ENCODE measurements at places on chromosomes 3 and 15. TPM values are rescaled to one million over a fixed set of nuclear protein-coding genes. Genes with fewer than 3 reads are reported as not detected.

- H3K27ac ChIP-seq = no peak overlapping the region
- no peaks in the 10 kb centered on the region for H3K27me3 ChIP-seq
- H3K36me3 ChIP-seq = no peaks in the 10 kb centered on the region
These were observed 96.3 kb downstream of the PCSK6 start for GRCh38 chr15:101393172-101393571.

DNA sequence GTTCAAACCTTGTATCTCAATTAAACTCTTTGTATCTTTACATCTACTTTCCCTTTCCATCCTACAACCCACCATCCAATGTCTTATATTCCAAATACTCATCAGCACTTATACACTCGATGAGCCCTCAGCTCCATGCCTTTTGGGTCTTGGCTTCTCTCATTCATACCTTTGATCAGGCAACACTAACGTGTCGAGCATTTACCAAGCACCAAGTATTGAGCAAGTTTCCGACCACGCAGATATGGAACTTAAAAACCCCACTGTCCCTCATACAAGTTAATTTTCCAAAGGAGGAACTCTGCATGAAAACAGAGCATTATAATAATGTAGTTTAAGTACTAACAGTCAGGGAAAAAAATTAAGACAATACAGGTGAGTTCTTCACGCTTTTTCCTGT lies 102.8 kb downstream of the IL1RAP start:
- no peaks in the 10 kb centered on the region for H3K27me3 ChIP-seq
- no peaks in the 10 kb centered on the region for H3K4me1 ChIP-seq
- H3K4me3 ChIP-seq = no peak overlapping the region
- DNase-seq = no peak

GRCh38 chr3:29144361-29144760 lies 136.5 kb upstream of the RBMS3 start:
- H3K27ac ChIP-seq = peak overlapping the region; percentile 0
- H3K4me3 ChIP-seq = no peak overlapping the region
- H3K36me3 ChIP-seq = no peaks in the 10 kb centered on the region

The TMEM202 gene
- not detected for total RNA-seq

DNA sequence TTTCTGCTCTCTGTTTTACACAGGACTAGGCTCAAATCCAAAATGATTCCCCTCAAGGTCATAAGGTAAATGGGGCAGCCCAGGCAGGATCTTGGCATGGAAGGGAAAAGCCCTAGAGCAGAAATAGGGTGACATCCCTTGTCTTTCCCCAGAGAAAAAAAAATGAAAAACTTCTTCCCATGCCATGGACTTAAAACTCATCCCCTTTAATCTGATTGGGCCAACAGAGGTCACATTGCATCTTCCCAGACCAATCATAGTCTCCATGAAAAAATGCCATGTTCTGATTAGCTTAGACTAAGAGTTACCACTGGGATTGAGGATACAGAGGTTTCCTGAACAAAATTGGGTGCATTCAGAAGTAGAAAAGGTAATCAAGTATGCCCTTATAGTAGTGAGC lies 241.3 kb upstream of the LRTM1 start:
- no peak overlapping the region for H3K27ac ChIP-seq
- no peak for DNase-seq
- H3K27me3 ChIP-seq = no peaks in the 10 kb centered on the region
- H3K4me1 ChIP-seq = no peaks in the 10 kb centered on the region
- no peaks in the 10 kb centered on the region for H3K36me3 ChIP-seq

DNA sequence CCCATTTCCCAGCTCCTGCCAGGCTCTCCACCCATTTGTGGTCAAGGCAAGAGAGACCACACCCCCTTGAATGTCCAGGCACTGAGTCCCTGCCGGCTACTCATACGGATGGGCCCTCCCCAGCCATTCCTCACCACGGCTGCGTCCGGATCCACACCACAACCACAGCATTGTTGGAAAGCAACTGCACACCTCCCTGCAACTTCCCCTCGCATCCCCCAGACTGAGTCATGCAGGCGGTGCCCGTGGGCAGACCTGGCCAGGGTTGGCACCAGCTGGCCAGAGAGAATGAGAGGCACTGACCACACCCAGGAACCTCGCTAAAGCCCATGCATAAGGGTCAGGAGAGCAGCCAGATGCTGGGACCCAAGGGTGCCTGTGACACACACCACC lies 30.5 kb downstream of the LOXL1 start:
- no peak overlapping the region for H3K27ac ChIP-seq
- no peak overlapping the region for H3K4me3 ChIP-seq
- no peaks in the 10 kb centered on the region for H3K36me3 ChIP-seq
- H3K4me1 ChIP-seq = peaks cover 18% of the 10 kb centered on the region

DNA sequence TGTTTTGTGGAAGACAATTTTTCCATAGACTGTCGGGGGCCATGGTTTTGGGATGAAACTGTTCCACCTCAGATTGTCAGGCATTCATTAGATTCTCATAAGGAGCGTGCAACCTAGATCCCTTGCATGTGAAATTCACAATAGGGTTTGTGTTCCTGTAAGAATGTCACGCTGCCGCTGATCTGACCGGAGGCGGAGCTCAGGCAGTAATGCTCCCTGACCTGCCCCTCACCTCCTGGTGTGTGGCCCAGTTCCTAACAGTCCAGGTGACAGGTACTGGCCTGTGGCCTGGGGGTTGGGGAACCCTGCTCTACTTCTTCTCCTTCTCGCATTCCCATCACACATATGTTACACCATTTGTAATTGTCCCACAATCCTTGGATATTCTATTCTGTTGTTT lies 11.0 kb downstream of the CHRNA7 start:
- no peaks in the 10 kb centered on the region for H3K4me1 ChIP-seq
- H3K4me3 ChIP-seq = no peak overlapping the region
- DNase-seq = no peak
- no peak overlapping the region for H3K27ac ChIP-seq

DNA sequence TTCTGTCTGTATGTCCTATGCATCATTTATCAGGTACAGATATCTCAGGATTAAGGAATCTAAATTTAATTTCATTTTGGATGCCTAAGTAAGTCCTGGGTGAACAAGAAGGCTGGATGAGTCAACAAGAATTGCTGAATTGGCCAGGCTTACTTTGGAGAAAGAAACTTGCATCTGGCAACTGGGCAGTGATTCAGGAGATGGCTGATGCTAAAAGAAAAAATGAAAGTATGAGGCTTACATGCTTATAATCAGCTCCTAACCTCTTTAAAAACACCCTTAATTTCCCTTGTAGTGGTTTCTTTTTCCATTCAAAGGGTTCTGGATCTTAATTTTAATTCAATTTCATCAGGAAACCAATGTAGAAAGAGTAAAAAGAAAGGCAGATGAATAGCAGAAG lies 228.8 kb upstream of the PEX5L start:
- peaks cover 10% of the 10 kb centered on the region for H3K36me3 ChIP-seq
- H3K27ac ChIP-seq = no peak overlapping the region
- H3K4me1 ChIP-seq = no peaks in the 10 kb centered on the region
- no peaks in the 10 kb centered on the region for H3K27me3 ChIP-seq

DNA sequence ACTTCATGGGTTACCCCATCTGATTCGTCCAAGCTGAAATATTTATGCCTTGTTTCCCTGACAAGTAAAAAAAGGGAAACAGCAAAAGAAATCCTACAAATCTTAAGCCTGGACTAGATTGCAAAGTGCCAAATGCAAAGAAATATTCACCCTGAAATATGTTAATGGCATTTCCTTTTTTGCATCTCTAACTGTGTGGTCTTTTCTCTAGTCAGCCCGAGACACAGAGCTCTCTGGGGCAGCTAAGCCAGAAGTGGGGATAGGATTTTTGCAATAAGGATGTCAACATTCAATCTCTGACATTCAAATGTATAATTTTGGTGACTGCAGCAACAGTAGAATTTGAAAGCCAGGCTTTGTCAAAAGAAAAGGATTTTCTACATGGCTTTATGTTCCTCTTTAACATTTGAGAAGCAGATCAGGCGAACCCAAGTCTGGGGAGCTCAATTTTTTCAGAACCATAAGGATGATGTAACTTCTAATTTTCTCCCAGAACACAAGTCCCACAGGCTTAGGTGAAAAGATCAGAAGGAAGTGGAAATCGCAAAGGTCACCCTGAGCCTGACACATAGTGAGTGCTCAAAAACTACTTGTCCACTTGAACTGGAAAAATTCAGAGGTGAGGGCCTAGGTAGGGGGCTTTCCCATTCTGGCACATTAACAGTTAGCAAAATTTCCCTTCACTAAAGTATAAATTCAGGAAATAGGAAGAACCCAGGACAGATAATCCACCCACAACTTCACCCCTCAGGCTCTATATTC lies 28.2 kb upstream of the KCNMB3 start:
- no peak for DNase-seq
- no peak overlapping the region for H3K4me3 ChIP-seq
- no peaks in the 10 kb centered on the region for H3K36me3 ChIP-seq
- no peaks in the 10 kb centered on the region for H3K4me1 ChIP-seq
- no peak overlapping the region for H3K27ac ChIP-seq

DNA sequence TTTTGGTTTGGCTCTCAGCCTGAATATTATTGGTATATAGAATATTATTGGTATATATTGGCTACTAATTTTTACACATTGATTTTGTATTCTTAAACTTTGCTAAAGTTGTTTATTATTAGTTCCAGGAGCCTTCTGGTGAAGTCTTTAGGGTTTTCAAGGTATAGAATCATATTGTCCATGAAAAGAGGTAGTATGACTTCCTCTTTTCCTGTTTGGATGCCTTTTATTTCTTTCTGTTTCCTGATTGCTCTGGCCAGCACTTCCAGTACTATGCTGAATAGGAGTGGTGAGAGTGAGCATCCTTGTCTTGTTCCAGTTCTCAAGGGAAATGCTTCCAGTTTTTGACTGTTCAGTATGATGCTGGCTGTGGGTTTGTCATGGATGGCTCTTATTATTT lies 107.3 kb upstream of the LIPC start:
- no peak for DNase-seq
- H3K4me3 ChIP-seq = no peak overlapping the region
- peaks cover 5% of the 10 kb centered on the region for H3K36me3 ChIP-seq
- no peaks in the 10 kb centered on the region for H3K4me1 ChIP-seq
- no peak overlapping the region for H3K27ac ChIP-seq

The CNTN3 gene
- total RNA-seq = 2.2 TPM

The SERPINI2 gene
- total RNA-seq = not detected

DNA sequence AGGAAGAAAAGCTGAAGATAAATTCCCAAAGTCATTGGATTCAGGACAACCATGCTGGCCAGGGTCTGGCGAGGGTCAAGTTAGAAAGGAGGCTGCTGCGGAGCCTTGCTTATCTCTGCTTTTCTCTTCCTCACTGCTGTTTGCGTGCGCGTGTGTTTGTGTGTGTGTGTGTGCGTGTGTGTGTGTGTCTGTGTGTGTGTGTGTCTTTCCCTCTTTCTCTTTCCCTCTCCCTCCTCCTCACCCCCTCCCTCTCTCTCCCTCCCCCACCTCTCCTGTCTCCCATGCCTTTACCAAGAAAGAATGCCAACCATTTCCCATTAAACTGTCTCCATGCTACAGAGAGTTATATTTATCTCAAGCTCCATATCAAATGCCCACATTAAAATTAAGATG lies at the start of gene COLQ:
COLQ (minus strand) TSS at position 134 of the 393 bp plus-strand sequence; CDS start at position 53, 81 bp downstream.
- H3K4me1 ChIP-seq = peaks cover 5% of the 10 kb centered on the region
- H3K36me3 ChIP-seq = no peaks in the 10 kb centered on the region
- H3K4me3 ChIP-seq = no peak within 1 kb of the TSS
- DNase-seq = no peak
- H3K27ac ChIP-seq = no peak within 1 kb of the TSS

GRCh38 chr3:128546646-128547045 lies 53.6 kb upstream of the GATA2 start:
- no peak overlapping the region for H3K4me3 ChIP-seq
- no peaks in the 10 kb centered on the region for H3K36me3 ChIP-seq
- DNase-seq = no peak

The KY gene
- not detected for total RNA-seq

The FOXB1 gene
- not detected for total RNA-seq

- H3K4me3 ChIP-seq = no peak overlapping the region
- H3K36me3 ChIP-seq = no peaks in the 10 kb centered on the region
- DNase-seq = no peak
These were observed 1.7 kb upstream of the FBXW12 start for GRCh38 chr3:48370333-48370713.

The CHDH gene
- 0.61 TPM for total RNA-seq

DNA sequence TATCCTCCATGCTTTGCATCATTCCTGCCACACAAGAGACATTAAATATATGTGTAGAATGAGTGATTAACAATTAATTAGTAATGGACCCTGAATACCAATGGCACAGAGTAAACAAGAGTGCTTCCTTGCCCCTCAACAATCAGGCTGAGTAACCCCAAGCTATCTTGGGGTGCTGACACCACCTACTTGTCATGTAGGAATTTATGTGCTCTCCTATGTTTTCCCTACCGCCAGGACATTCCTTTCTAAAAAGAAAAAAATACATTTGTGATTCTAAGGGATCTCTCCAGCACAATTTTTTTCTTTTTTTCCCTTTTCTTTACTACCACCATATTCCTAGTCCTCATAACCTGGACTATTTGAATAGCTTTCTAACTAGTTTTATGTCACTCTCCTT lies 449.1 kb downstream of the MFSD1 start:
- DNase-seq = no peak
- no peak overlapping the region for H3K27ac ChIP-seq
- H3K4me3 ChIP-seq = no peak overlapping the region
- peaks cover 2% of the 10 kb centered on the region for H3K27me3 ChIP-seq
- H3K4me1 ChIP-seq = no peaks in the 10 kb centered on the region

All from glutamatergic neuron (in vitro differentiated cells).